Stimulated activated CD4-positive, alpha-beta T cell treated with anti-CD3 and anti-CD28 coated beads, Interleukin-1b, Interleukin-23, amount 100 ng/mL, for 24 hours (primary cell): ENCODE measurements at places on chromosomes 1 and 21.

- no peak for DNase-seq
Observed at GRCh38 chr1:231807541-231807940, 181.0 kb downstream of the DISC1 start.

DNA sequence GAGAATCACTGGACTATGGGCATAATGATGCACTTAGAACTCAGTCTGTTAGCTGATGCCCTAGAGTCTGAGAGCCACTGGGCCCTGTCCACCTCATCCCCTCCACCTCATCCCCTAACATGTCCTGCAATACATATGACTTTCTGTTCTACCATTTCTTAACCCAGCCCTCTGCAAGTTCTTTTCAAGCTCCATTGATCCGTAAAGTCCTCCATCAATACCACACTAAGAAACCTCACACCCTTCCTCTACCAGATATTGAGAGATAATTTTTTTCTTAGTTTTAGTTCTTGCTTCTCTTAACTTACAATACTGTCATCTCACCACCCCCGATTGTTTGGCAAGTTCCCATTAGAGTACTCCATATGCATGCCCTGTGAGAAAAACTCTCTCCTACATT is 22.1 kb downstream of the FCRL4 start:
- no peak for DNase-seq

- DNase-seq = no peak
Observed at GRCh38 chr1:69055194-69055593, 512.5 kb upstream of the LRRC7 start.

- no peak for DNase-seq
Observed at GRCh38 chr1:116382857-116383483, 9.9 kb downstream of the ATP1A1 start.

DNA sequence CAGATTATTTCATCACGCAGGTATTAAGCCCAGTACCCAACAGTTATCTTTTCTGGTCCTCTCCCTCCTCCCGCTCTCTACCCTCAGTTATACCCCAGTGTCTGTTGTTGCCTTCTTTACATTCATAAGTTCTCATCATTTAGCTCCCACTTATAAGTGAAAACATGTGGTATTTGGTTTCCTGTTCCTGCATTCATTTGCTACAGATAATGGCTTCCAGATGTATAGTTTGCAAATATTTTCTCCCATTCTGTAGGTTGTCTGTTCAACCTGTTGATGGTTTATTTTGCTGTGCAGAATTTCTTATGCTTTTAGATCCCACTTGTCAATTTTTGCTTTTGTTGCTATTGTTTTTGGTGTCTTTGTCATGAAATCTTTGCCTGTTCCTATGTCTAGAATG is 21.1 kb upstream of the KCNH1 start:
- DNase-seq = no peak

GRCh38 chr1:8925406-8925805 is 20.3 kb upstream of the CA6 start:
- DNase-seq = no peak

DNA sequence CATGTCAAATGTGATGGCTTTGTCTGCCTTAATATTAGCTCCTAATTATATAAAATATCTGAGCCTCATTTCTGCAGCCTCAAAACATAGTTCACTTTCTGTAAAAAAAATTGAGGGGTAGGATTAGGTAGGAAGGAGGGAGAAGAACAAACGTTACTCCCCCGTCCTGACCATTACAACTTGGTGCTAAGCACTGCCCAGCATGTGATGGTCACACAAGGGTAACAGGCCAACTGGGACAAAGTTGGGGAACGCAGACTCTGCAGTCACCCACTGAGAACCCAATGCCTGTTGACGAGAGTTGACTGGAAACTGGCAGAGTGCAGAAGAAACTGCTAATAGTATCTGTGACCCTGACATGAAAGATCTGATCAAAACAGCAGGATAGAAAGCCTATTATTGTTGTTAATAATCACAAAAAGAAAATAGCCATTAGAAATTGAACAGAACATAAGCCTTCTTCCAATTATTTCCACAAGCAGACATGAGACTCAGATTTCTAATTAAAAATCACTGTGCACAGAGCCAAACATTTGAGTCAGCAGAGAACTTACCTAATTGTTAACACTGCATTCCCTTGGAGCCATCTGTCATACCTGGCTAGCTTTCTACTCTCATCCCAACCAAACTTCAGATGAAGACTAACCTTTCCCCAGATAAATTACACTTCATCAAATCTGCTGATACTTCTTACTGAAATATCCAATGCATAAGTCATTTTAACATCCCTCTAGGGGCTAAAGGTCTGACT is 5.5 kb downstream of the SORT1 start:
- DNase-seq = no peak

- DNase-seq = no peak
Observed at GRCh38 chr1:30409476-30410152, 313.8 kb downstream of the MATN1 start.

DNA sequence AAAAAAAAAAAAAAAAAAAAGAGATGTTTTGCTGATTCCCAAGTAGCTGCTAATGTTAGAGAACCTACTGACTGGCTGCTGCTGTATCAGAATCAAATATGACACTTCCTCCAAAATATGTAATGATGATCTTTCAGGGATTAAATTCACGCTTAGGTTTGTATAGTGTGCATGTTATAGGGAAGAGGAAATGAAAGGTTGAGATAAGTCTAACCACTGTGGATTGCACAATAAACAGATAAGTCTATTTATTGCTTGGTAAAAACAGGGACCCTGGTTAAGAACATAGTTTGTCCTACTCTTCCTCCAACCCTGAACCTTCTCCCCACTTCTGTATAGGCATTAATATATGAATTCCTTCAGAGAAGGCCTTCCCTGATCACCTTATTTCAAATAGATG is 13.2 kb downstream of the RC3H1 start:
- DNase-seq = no peak

DNA sequence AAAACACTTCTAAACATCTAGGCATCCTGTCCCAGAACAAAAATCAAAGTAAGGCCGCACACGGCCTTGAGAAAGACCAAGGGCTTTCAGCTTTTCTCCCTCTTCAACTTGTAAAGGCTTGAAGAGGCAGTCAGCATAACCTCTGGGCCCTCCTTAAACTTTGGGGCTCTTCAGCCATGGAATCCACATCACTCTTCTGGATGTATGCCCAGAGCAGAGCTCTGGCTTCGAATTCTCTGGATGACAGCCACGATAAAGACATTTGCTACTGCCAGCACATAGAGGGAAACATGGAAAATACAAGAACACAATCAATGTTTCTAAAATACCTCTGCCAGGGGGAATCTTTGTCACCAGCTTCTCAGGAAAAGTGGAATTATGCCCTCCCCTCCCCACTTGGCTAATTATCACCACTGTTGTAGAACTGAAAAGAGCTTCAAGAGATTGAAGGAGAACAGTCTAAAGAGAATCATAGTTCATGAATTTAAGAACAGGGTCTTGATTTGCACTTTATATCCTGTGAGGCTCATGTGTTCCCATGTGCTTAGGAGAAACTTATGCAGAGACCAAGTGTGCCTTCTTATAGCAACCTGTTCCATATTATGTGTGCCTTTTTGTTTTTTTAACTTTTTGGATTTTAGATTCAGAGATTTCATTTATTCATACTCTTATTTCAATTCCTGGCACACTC is 39.0 kb upstream of the DPT start:
- DNase-seq = no peak

DNA sequence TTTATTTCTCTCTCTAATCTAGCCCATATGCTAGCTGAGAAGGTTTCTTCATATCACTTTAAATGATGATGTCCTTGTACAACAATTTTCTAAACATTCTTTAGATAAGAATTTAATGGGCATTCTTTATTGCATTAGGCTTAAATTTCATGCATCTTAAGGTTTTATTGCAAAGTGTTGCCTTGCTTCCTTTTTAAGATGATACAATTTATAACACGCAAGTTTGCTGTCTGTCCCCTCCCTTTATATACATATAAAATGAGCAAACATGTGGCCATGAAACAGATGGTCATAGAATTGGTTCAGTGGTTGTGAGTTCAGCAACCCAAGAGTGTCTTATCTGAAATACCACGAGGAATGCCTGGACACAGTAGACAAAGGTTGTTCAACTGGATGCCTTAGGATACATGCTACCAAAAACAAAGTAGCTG is 12.1 kb downstream of the NBPF3 start:
- no peak for DNase-seq

GRCh38 chr21:30227128-30227527 is 11.2 kb upstream of the CLDN8 start:
- DNase-seq = no peak
